ENCODE measurements at places on chromosomes 3 and 15. TPM values are rescaled to one million over a fixed set of nuclear protein-coding genes. Genes with fewer than 3 reads are reported as not detected.

Gene TMEM212
- not detected for total RNA-seq

Gene GCSAM
- total RNA-seq, result 1.2 TPM

Gene ST8SIA2
- not detected for total RNA-seq

Gene CFAP92
- 1.7 TPM for total RNA-seq

Gene GABRG3
- total RNA-seq, result 0.97 TPM

Gene GOLGA6L4
- 0.87 TPM for total RNA-seq

Gene TMEM45A
- 591 TPM for total RNA-seq

Gene CCR9
- not detected for total RNA-seq

Gene CPB1
- total RNA-seq, result not detected

- DNase-seq, result no peak
Observed at GRCh38 chr15:99361545-99362185, 110.4 kb downstream of the LRRC28 start.

GRCh38 chr3:36647423-36647853, 116.9 kb downstream of the DCLK3 start:
- no peak for DNase-seq

- DNase-seq, result no peak
Observed at GRCh38 chr15:95591886-95592285, 738.6 kb upstream of the NR2F2 start.

DNA sequence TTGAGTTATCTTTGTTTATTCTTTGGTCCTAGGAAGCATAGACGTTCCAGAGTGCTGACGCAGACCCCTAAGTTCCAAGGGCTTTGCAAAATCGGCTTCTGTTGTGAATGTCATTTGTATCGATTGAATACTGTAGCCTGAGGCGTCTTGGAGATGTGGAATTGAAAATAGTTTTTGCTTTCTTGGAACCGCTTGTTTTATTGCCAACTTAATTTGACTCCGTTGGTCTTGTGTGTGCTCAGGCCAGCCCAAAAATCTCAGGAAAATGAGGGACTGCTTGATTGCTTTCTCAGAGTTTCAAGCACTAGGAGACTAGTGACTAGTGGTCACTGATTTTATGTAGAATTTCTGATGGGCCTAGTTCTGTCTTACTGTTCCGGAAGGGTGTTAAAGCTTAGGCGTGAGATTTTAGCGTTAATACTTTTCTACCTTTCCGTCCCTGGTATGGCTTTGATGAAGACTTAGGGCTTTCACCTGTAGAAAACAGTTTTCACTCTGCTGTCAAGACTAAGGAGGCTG, 263 bp upstream of the UTS2B start:
- no peak for DNase-seq

- DNase-seq, result no peak
Observed at GRCh38 chr3:134078169-134078831, 48.6 kb upstream of the SLCO2A1 start.

DNA sequence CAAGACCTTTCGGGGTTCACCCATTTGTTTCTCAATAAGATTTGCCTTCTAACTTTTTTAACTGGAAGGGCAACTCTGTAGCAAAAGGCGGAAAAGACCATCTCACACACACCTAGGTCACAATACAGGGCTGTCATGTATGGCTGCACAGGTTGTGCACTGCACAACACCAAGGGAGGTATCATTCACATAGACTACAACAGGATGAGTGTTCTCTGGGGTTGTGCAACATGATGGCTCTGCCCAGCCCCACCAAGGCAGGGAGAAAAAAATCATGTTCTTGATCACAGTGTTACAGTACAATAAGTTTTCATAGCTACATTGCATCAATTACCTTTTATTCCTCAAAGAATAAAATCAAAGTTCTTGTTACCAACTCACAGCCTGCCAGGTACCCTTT, 52.8 kb downstream of the ANXA2 start:
- no peak for DNase-seq

DNA sequence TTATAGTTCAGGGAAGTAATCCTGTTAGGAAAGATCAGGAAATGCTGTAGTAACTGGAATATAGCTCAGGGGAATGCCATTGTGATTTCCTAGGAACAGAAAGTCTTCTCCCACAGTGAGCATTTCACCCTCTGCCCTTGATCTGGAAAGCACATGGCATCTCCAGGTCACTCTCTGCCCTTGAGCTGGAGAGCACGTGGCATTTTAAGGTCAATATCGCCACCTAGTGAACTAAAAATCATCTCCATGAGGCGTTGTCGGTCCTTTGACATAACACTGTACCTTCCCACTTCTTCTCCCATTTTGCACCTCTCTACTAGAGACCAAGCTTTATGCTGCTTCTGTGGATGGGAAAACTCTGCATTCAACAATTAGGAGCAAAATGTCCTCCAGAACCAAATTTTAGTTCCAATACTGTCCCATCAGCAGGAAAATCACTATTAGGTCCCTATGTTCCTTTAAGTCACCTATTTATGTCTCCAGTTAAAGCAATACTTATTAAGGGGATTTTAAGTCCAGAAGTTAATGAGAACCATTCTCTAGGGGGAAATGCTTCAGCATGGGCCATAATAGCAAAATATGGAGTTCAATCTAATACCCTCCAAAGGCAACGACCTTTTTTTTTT, 54.7 kb upstream of the GK5 start:
- DNase-seq, result no peak

DNA sequence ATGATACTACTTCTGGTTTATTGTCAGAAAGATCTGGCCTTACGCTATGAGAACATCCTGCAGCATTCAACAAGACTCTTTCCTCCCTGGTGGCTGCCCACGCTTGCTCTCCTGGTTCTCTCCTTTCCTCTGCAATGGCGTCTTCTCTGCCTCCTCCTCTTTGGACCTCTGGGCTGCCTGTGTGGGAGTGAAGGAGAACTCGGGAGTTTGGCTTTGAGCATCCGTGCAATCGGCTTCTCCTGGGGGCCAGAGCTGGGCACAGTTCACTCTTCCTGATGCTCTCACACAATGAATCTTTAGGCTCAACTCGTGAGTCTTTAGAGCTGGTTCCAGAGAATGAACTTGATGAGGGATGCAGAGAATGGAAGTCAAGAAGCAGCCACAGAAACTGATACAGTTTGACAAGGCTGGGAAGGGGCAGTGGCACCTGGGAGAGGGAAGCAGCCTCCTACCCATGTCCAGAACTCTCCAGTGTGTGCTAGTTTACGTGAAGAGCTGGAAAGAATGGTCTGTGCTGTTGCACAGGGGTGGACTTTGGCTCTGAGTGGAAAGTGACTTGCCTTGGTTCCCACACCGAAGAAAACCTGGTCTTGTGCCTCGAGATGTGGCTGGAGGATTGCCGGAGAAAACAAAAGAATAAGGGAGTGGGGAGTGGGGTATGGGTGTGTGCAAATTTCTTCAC, 37.9 kb downstream of the RPLP1 start:
- peak; percentile 46 for DNase-seq

All from suprapubic skin (tissue), 4 donors.